Stimulated activated CD4-positive, alpha-beta T cell treated with anti-CD3 and anti-CD28 coated beads, Interleukin-4, amount 100 ng/mL, for 48 hours (primary cell): ENCODE measurements at places on chromosomes 3 and 15.

- no peak for DNase-seq
Measured at GRCh38 chr3:188589071-188589470, 435.1 kb downstream of the LPP start.

DNA sequence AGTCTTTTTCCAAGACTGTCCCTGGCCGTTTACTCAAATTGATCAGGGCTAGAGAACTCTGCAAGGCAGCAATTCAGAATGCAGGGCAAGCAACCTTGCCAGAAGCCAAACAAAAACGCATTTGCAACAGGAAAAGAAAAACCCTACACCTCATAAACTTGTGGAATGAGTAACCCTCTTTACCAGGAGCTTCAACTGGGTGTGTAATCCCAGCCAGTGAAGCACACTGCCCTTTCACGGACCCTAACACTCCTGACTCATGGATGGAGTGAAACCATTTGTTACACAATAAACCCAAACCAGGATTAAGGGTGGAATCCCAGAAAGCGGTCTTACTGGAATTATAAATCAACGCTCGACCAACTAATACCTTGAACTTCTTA, 14.8 kb upstream of the LDHAL6B start:
- DNase-seq = no peak

DNA sequence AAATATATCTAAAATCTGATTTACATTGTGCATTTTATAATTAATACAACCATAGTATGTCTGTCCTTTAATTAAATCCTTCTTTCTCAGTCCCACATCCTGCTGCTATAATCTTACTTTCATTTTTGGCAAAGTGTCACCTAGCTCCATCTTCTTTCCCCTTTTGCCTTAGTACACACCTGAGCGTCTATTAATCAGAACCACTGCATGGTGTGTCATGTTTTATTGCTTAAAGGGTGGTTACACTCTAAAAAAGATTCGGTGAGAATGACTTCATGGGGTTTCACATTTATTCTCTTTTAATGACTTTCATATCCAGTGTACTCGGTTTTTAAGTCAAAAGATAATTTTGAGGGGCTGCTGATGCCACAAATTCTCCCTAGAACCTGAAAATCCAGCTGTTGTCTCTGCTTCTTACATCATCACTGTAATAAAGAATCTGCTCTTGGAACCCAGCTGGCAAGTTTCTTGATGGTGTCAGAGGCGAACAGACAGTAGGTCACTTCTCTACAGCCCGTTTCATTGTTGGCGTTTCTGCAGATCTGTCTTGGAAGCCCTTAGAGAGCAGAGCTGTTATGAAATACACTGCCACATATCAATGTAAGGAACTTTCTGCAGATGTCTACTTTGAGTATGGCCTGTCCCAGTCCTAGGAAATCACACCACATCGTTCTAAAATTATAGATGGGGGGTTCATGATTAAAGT, 99.7 kb downstream of the TIGIT start:
- no peak for DNase-seq

GRCh38 chr15:101570241-101570640, 80.7 kb upstream of the PCSK6 start:
- no peak for DNase-seq

DNA sequence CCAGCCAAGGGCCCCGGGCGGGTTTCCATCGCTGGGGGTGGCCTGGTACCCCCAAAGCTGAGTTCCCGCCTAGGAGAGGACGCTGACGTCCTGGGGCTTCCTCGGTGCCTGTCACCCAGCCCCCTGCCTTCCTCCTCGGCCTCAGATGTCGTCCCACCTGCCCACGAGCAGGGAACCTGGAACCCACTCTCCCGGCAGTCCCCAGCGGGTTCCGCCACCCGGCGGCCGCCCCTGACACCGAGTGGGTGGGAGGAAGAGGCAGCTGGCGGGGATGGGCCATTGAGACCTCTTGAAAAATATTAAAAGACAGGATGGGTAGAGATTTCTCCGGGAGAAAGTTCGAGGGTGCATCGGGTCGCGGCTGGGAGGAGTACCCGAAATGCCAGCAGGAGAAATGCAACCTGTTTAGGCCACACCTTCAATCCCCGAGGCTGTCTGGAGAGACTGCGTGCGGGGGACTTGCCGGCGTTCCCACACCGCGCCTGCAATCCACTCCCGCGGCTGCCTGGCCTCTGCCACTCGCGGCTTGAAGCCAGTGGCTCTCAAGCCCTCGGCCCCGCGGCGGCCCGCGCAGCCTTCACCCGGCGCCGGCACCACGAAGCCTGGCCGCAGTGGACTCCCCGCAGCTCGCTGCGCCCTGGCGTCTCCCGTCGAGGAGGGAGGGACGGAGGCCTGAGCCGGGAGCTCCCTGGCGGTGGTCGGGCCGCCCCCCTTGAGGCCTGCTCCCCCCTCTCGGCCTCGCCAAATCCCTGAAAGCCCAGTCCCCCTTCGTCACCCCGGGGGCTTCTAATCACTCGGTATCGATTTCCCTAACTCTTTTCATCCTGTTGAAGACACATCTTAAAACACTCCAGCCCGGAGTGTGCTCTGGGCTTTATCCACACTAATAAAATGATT, 8.6 kb upstream of the NR2F2 start:
- DNase-seq = no peak

DNA sequence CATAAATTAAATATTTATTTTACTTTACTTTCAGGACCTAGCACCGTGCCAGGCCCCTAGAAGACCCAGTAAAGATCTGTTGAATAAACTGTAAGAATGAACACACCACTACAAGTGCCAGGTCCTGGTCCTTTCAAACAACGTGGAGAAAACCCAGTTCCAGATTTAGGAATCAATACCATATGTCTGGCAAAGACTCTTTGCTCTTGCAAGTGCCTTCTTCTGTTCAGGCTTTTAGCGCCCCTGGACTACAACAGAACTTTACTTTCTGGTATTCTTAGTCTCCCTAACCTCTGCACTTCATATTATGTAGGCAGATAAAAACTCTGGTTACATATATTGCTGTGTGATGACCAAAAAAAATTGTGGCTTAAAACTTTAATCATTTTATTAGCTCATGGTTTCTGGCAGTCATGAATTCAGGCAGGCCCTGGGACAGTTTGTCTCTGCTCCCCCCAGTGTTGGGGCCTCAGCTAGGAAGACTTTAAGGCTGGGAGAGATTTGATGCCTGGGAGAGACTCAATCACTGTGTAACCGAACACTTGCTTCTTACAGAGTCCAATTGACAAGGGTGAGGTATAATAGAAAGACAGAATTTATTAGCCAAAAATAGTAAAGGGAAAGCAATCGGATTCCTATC, 2.9 kb upstream of the PSMA4 start:
- no peak for DNase-seq

- no peak for DNase-seq
Measured at GRCh38 chr3:59809710-59810444, 760.1 kb upstream of the CFAP20DC start.

DNA sequence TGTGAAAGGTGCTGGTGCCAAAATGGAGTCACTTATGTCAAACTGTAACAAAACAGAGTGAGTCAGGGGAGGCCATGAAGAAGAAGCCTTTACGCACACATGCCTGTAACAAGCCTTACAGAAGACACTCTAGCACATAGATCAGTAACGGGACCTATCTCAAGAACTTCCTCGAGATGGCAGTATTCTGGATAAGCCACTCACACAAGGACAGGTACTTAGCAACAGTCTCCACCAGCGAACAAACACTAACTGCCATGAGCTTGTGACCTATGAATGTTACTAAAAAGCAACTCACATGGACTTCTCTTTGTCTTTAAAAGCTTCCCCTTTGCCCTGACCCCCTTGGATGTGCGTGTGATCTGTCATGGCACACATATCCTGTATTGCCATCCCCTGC, 235.1 kb downstream of the CD47 start:
- no peak for DNase-seq

- no peak for DNase-seq
Measured at GRCh38 chr15:50377867-50378751, 23.1 kb upstream of the GABPB1 start.

DNA sequence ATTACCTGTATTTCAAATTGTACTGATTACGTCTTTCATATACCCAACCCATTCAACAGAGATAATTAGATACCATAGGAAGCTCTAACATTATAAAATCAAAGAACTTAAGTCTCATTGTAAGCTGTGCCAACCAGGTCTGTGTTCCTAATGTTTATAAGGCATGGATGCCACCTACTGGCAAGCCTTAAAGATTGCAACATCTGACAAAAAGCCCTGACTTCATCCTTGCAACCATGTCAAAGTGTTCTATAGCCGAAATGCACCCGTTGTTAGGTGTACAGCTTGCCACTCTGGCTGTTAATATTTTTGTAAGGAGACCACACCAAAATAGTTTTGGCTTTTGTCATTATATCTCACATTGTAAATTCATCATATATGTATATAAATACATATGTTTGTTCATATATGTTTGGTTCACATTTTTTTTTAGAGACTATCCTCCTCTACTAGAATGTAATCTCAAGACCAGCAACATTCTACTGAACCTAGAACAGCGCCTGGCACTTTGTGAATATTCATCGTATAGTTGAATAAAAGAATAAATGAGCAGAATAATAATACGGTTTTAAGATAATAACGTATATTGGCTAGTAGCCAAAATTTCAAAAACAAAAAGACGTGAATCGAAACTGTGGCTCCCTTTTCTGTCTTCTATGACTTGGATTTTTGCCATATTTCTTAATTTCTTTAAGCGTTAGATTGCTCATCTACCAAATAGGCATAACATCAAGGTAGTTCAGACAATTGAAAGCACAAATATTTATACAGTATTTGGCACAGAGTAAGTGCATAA, 258.1 kb downstream of the TBL1XR1 start:
- DNase-seq = peak; percentile 7

GRCh38 chr15:95770196-95770595, 560.3 kb upstream of the NR2F2 start:
- no peak for DNase-seq

GRCh38 chr3:24493746-24494617, 668 bp downstream of the THRB start:
- DNase-seq = no peak

DNA sequence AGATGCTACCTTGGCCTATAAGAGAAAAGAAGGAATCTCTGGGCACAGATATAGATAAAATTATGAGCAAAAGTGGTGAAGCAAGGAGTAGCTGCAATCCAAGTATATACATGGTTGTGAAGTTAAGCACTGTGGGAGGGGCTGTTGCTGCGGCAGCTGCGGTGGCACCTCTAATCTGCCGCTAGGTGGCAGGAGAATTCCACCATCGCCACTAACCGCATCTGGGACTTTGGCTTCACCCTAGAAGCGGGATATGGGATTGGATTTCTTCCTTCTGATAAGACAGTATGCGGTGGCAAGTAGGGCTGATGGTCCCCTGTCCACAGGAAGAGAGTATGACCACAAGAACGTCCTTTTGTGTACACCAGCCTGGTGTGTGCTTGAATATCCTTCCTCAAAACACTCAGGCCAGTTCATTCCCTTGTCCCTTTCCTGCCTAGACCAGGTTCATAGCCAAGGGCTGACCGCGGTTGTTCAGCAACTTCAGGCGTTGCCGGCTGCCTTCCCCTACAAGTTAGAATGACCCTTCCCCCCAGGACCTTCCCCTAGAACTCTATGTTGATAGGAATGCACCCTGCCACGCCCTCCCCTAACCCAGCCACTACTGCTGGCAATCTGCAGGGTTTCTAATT, 5.1 kb downstream of the MAGEL2 start:
- DNase-seq = peak; percentile 4

- no peak for DNase-seq
Measured at GRCh38 chr3:73547427-73548248, 77.1 kb downstream of the PDZRN3 start.

DNA sequence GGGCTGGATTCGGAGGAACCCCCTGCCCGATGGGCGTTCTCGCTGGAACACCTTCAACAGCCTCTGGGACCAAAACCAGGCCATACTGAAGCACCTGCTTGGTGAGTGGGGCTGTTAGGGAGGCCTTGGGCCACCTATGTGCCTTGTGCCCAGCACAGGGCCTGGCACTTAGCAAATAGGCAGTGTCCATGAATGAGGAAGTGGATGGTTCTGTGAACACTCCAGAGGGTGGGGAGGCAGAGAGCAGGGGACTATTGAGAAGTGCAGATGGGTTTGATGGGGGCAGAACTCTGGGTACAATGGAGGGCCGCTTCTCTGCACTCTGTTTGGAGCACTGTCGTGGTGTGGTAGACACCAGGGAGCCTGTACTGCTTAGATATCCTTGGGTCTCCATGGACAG, 1.5 kb downstream of the ECE2 start:
- DNase-seq = no peak

DNA sequence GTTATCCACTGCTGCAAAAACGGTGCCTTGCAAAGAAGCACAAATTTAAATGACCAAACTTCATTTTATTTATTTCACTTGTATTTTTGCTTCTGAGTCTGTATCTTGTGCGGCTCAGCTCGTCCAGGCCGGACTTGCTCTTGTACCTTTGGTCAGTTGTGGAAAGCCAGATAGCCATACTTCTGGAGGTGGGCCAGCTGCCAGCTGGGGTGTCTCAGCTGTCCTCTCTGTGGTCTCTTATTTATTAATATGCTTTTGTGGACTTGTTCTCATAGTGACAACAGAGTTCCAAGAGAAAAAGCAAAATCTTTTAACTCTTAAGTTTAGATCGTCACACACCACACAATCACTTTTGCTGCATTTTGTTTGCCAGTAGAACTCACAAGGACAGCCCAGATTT, 87.7 kb downstream of the IL1RAP start:
- no peak for DNase-seq

DNA sequence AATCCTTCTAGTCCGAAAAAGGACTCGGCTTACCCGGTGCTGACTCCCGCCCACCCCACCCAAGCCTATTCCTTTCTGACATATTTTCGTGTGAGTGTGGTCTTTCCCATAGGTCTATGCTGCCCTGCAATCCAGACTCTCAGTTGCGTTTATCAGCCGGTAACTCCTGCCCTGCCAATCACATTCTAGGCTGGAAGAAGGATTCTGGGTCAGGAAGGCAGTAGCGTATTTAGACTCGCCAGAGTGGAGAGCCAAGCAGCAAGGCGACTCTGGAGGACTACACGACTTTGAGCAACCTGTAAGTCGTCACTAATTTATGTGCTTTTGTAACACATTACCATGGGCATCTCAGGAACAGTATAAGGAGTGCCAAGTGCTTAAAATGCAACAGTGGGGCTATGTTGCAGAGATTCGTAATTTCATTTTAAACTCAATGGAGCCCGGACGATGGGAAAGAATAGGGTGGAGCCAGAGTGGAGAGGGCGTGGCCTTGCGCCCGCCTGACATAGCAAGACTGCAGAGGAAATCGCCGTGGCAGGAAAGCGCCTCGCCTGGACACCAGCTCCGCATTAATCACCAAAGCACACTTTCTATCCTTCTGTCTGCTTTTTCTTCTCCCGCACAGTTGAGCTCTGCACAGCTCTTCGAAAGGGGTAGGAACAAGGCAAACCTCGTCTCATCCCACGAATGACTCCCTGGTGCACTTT, 1044.2 kb downstream of the AGBL1 start:
- DNase-seq = no peak
